ENCODE measurements at places on chromosomes 6 and 20.

DNA sequence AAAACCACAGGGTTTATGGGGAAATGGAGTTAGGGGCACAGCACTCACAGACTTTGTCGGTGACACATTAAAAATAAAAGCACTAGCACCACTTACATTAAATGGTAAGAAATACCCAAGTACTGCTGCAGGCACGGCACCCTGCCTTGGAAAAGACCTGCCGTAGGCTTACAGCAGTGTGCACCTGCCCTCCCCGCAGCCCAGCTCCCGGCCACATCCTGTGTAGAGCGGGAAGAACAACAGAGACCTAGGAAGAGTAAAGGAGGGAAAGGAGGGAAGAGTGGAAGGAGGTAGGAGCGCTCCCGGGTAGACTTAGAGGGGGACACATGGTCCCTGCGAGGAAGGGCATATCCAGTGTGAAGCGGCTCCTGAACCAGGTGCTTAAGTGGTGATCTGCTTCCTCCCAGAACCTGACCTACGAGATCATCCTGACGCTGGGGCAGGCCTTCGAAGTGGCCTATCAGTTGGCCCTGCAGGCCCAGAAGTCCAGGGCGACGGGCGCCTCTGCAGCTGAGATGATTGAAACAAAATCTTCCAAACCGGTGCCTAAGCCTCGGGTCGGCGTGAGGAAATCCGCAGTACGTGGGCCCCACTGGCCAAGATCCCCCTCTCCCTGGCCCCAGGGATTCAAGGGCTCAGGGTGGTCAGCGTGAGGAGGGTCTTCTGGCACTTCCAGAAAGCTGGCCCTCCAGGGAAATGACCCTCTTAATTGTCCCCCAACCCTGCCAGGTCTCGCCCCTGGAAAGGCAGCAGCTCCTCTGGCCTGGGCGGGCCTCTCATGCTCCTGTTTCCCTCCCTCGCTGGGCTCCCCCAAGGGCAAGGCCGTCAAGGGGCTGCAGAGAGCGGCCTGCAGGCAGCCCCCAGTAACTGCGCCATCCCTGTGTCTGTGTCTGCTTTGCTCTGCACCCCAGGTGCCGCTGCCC lies 55.5 kb downstream of the TCP11 start:
- no peak for DNase-seq

DNA sequence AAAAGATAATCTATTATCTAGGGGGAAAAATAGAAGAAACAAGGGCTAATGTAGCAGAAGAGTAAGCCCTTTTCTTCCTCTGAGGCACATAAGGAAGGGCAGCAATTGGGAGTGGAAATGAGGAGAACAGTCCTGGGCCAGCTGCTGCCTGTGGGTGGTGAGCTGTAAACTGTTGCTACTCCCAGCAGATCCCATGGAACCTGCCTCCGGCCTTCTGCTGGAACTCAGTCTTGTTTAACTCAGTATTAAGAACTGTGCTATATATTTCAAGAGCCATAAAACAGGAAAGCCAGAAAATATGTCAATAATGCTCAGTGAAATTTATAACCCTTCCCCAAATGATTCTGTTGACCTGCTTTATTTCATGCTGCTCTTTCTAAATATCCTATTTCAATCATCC lies 464.2 kb downstream of the COL12A1 start:
- no peak for DNase-seq

DNA sequence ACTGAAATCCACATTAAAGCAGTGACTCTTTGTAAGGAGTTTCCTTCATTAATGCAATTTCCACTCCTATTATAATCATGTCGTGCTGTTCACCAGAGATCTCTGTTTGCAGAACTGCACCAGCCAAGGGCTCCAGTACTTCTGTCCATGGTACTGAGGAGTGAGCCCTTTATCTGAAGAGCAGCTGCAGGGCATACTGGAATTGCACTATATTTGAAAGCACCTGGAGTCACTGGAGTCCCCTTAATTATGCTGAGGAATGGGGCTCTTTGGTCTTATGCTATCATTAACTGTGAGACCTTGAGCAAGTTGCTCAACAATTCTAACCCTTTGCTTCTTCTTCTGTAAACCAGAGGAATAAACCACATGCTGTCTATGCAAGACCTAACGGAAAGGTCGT lies 61.7 kb upstream of the NUP153 start:
- no peak for DNase-seq

DNA sequence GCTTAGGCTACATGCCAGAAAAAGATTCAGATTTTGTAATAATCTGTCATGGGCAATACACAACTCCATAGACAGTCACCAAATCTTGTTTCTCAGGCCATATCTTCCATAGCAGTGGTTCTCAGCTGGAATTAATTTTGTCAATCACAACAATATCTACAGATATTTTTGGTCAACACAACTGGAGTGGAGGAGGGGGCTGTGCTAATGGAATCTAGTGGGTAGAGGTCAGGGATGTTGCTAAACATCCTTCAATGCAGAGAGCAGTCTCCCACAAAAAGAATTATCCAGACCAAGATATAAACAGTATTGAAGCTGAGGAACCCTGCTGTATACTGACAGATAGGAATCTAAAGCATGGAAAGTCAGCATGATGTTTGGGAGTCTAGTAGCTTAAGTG lies 174.6 kb downstream of the UBE3D start:
- DNase-seq = no peak

- DNase-seq = no peak
Observed at GRCh38 chr6:52725143-52725534, 38.1 kb downstream of the GSTA2 start.

- DNase-seq = no peak
Observed at GRCh38 chr20:61661025-61661424, 404.7 kb downstream of the TAF4 start.

GRCh38 chr20:56826705-56827665 lies 197.9 kb downstream of the TFAP2C start:
- no peak for DNase-seq

- no peak for DNase-seq
Observed at GRCh38 chr6:491233-491632, 99.7 kb downstream of the IRF4 start.

GRCh38 chr6:1698527-1698926 lies 88.8 kb downstream of the FOXC1 start:
- no peak for DNase-seq

- no peak for DNase-seq
Observed at GRCh38 chr6:166333172-166333995, 9.0 kb downstream of the SFT2D1 start.

DNA sequence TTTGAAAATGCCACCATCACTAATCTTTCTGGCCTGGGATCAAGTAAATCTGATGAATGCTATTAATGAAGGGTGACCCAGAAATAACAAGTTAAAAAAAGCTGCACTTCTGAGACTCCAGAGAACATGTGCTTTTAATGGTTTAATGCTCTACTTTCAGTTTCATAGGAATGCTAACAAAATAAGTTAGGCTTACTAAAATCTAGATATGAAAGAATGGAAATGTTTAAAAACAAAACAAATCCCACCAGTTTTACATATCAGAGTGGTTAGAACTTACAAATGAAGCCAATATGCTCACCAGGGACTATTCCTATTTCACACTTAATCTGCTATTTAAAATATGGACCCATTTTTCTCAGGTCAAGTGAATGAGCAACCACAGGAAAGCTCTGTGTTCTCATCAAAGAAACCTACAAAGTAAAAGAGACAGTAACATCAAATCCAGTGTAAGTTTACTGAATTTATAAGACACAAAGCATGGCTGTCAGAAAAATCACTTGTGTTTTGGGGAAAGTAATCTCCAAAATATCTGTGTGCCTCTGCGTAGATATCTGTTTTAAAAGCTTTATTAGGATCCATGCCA lies 40.3 kb downstream of the FYN start:
- no peak for DNase-seq

- DNase-seq = peak; percentile 45
Observed at GRCh38 chr6:90413867-90414266, 117.2 kb upstream of the BACH2 start.

- DNase-seq = no peak
Observed at GRCh38 chr6:40256831-40257230, 322.6 kb upstream of the MOCS1 start.

DNA sequence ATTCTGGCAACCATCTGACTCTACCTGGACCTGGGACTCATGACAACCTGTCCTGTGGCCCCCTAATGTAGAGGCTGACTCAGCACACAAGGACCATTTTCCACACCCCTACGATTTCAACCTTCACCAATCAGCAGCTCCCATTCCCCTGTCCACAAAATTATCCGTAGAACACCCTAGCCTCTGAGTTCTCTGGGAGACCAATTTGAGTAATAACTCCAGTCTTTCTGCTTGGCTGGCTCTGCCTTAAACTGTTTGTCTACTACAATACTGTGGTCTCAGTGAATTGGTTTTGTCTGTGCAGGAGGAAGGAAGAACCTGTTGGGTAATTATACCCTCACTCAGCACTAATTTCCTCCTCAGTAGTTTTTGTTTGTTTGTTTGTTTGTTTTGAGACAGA lies 99.3 kb upstream of the MRPS10 start:
- no peak for DNase-seq

GRCh38 chr20:32930701-32931100 lies 72.0 kb downstream of the EFCAB8 start:
- DNase-seq = no peak

DNA sequence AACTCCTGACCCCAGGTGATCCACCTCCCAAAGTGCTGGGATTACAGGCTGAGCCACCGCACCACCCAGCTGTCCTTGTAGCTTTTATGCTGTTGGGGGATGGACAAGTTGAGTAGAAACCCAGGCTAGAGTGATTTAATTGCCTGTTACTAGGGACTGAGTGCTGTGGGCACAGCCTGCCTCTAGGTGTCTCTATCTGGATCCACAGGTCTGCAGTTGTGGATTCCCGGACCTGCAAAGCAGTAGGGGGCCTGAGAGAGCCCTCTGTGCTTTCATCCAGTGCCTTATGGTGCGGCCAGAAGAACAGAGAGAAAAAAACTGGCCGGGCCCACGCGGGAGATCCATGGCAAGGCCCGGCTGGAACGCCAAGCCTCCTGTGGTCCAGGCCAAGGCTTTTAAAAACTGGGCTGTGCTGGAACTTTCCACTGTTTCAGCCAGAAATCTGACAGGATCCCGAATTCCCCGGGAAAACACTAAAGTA lies 5.2 kb downstream of the SIRPA start:
- no peak for DNase-seq

DNA sequence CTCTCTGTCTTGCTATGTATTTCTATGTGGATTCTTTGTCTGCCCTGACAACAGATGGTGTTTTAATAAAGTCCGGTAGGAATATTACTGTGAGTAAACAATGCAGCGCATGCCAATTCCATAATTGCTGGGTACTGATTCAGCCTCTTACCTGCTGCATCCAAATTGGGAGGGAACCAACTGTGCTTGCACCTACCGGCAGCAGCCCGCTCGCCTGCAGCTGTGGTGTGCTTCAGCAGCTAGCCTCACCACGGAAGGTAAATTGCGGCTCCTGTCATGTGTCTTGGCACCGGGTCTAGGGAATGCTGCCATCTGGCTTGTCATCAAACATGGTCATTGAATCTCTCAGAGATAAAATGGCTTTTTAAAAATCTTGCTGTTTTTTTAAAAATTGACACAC lies 704.8 kb upstream of the SLC35B3 start:
- no peak for DNase-seq

Measured in activated CD8-positive, alpha-beta memory T cell treated with anti-CD3 and anti-CD28 coated beads for 48 hours (primary cell).